ENCODE measurements at places on chromosomes 7 and 10. TPM values are rescaled to one million over a fixed set of nuclear protein-coding genes. Genes with fewer than 3 reads are reported as not detected.

- H3K27ac ChIP-seq: no peak overlapping the region
- H3K4me3 ChIP-seq: no peak overlapping the region
- H3K4me1 ChIP-seq: peaks cover 9% of the 10 kb centered on the region
- no peaks in the 10 kb centered on the region for H3K27me3 ChIP-seq
- no peak for DNase-seq
Measured at GRCh38 chr7:111929264-111929663, 276.9 kb downstream of the DOCK4 start.

GRCh38 chr10:88687853-88688467 is 18.1 kb upstream of the LIPK start:
- H3K27me3 ChIP-seq: no peaks in the 10 kb centered on the region
- no peak for DNase-seq
- no peaks in the 10 kb centered on the region for H3K36me3 ChIP-seq
- no peaks in the 10 kb centered on the region for H3K4me1 ChIP-seq
- no peak overlapping the region for H3K4me3 ChIP-seq

GRCh38 chr10:78658645-78659597 is 409.8 kb upstream of the ZMIZ1 start:
- H3K36me3 ChIP-seq: no peaks in the 10 kb centered on the region
- no peaks in the 10 kb centered on the region for H3K4me1 ChIP-seq
- H3K4me3 ChIP-seq: no peak overlapping the region

- H3K27me3 ChIP-seq: no peaks in the 10 kb centered on the region
- no peaks in the 10 kb centered on the region for H3K36me3 ChIP-seq
- no peak overlapping the region for H3K27ac ChIP-seq
- peak overlapping the region; percentile 87 for H3K4me3 ChIP-seq
Measured at GRCh38 chr7:39413636-39414223, 152.5 kb upstream of the YAE1 start.

CLDN15 gene
- 11.4 TPM for total RNA-seq

AFAP1L2 gene
- 0.77 TPM for total RNA-seq

TRPV6 gene
- total RNA-seq: 0.81 TPM

HKDC1 gene
- total RNA-seq: not detected
